ENCODE measurements at places on chromosomes 1 and 21.
A peak's percentile ranks its signal among the peaks of the same experiment; 100 is the strongest.

DNA sequence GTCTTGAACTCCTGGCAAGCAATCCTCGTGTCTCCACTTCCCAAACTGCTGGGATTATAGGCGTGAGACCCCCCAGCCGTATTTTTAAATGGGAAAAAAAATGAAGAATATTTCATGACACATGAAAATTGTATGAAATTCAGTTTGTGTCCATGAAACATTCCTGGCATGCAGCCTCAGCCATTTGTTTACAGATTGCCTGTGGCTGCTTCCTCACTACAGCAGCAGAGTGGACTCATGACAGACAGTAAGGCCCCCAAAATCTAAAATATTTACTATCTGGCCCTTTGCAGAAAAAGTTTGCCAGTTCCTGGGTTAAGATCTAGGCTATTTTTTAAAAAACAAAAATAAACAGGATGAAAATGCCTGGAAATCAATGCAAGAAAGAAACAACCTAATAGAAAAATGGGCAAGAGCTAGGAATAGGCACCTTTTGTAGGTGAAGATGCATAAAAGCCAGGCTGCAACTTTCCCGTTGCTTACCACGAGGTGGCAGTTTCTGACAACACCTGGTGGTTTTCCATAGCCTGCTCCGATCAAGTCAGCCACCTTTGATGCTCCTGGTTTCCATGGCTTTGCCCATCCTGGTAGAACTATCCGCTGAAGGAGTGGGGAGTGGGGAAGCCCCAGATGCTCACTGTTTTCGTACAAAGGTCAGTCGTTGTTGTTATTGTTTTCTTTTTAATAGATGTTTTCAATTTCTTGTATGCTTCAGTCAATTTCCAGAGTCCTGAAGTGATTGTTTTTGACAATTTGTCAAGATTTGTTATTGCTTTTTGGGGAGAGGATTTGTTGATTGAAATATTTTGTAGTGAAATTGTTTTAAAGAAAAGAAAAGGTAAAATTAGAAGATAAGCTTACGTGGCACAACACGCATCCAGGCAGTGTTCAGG is 24.3 kb downstream of the UBE2Q1 start:
- DNase-seq: no peak

DNA sequence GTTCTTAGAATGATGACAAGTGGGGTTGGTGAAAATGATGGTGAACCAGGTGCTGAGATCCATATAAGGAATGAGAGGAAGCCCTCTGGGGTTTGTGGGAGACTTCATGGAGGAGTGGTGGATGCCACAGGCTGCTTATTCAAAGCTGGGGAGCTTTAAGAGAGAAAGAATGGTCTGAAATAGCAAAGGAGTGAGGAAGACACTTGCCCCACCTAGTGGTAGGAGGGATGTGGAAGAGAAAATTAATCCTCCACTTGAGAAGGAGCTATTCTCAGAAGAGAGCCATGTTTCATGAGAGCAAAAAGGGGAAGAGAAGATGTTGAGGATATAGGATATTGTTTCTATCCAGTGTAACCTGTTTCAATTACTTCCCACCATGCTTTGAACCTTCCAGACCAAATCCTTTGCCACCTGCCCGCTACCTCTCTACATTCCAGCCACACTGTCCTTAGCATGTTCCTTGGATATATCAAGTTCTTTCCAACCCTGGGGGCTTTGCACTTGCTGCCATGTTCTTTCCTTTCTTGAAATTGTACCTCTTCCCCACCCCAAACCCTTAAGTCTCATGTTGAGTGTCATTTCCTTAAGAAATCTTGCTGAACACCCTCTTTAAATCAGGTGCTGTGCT is 19.6 kb upstream of the ZNF648 start:
- no peak for DNase-seq

GRCh38 chr1:171257607-171258076 is 9.3 kb downstream of the FMO1 start:
- no peak for DNase-seq

DNA sequence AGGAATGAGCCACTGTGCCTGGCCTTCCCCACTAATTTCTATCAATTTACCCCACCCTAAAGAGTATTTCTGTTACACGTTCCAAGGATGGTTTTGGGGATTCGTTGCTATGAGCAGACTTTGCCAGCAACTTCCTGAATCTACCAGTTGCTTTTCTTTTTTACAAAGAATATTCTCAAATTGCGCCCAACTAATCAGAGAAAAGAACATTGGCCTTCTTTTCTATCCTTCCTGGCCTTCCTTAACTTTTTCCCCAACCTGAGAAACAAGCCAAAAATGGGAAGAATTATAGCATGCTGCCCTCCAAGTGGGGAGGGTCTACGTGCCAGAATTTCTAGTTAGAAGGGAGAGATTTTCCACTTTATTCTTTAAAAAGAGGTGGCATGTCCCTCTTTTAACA is 44.9 kb upstream of the SLC45A1 start:
- DNase-seq: no peak

DNA sequence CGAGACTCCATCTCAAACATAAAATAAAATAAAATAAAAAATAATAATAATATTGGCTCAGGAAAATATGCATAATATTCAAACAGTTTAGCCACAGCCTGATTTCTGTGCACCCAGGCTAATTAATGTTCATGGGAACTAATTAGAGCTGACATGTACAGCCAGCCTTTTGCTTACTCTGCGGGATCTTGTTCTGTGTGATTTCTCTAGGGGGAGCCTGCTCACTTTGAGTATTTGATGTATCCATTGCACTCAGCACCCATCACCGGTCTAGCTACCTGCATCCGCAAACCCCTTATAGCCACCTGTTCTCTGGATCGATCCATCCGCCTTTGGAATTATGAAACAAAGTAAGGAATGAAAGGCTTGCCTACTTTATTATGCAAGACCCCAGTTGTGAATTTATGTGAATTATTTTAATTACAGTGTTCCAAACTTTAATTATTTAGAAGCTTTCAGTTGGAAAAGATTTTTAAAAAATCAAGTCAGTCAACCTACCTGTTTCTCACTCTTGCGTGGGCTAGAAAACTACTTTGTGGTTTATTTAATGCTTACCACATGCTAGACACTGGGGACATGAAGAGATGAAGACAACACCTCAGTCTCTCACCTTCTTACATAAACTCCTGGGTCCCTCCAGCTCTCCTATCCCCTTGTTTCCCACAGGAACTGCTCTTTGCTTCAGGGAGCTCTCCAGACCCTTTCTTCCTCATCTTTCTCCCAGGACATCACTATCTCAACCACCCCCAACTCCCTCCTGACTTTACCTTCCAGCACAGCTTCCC is 25.4 kb downstream of the CFAP57 start:
- DNase-seq: no peak

DNA sequence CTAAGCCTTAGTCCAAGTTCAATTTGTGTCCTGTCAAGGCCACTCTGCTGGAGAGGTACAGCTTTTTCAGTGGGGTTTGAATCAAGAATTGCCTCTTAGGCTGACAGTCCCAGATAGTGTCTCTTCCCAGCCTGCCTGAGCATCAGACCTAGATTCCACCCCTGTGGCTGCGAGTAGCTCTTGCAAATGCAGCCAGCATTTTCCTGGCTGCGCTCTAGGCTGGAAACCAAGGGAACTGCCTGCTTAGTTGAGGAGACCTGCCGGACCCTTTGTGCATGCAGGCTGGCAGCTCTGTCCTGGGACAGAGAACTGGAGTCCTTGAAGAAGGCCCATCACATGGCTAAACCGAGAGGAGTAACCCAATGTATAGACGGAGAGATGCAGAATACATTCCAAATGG is 293.7 kb downstream of the PCP4 start:
- no peak for DNase-seq

- DNase-seq: no peak
These were observed 153.2 kb downstream of the NTNG1 start for GRCh38 chr1:107293901-107294613.

GRCh38 chr1:117499071-117499470 is 106.8 kb upstream of the TENT5C start:
- DNase-seq: no peak

- DNase-seq: no peak
These were observed 78.8 kb upstream of the ABCD3 start for GRCh38 chr1:94339206-94339927.

DNA sequence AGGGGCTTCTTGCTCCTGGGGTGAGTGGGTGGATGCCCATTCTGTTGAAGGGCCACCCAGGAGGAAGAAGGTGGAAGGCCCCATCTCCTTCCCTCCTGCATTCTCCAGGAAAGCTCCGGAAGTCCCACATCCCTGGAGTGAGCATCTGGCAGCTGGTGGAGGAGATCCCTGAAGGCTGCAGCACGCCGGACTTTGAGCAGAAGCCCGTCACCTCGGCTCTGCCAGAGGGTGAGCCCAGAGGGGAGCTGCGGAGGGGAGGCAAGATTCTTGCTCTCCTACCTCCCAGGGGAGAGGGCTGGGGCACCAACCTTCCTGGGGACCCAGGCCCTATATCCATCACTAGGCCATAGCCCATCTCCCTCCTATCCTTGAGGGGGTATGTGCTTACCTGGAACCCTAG is 3.4 kb downstream of the IGFN1 start:
- DNase-seq: no peak

DNA sequence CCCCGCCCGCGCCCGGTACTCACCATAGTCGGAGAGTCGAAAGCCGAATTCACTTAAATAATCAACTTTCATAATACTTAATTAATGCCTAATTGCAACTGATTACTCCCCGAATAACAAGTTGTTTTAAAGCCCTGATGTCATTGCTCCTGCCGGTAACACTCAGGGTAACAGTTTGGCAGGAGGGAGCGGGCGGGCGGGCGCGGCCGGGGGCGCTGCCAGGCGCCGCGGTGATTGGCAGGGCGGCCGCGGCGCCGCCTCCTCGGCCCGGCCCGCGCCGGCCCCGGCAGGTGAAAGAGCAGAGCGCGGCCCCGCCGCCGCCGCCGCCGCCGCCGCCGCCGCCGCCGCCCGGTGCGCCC is 102.2 kb downstream of the CASZ1 start:
- no peak for DNase-seq

- peak; percentile 10 for DNase-seq
These were observed 6.0 kb upstream of the SEC16B start for GRCh38 chr1:177975588-177976495.

- peak; percentile 88 for DNase-seq
These were observed 51.5 kb downstream of the PTPRF start for GRCh38 chr1:43582162-43582566.

GRCh38 chr1:24468685-24469316 is 33.8 kb upstream of the RCAN3 start:
- DNase-seq: no peak

GRCh38 chr1:93678946-93679480 is 2.6 kb downstream of the BCAR3 start:
- no peak for DNase-seq

DNA sequence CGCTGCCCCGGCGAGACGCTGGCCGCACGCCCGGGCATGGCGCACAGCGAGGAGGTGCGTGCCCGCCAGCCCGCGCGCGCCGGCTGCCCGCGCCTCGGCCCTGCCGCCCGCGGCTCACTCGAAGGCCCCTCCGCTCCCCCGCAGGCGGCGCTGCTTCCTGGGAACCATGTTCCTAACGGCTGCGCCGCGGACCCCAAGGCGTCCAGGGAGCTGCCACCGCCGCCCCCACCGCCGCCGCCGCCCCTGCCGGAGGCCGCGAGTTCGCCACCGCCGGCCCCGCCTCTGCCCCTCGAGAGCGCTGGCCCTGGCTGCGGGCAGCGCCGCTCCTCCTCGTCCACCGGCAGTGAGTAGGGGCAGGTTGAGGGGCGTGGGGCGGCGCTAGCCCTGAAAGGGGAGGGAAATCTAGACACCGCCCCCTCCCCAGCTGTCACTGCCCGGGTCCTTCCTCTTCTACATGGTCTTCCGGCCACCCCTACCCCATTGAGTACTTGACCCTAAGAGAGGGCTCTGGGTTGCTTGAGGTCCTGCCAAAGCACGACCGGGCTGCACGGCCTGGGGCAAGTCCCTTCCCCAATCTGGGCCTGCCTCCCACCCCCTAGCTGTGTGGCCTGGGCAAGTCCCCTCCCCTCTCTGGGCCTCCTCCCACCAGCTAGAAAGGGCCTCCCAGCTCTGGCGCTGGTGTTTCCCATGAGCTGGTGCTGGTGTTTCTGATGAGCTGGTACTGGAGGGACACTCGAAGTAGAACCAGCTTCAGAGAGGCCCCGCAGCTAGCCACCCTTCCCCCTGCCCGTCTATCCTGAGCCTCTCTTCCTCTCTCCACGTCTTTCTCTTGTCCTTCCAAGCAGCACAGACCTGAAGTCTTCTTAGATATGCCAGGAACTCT is 17.0 kb downstream of the TNFRSF25 start:
- no peak for DNase-seq

DNA sequence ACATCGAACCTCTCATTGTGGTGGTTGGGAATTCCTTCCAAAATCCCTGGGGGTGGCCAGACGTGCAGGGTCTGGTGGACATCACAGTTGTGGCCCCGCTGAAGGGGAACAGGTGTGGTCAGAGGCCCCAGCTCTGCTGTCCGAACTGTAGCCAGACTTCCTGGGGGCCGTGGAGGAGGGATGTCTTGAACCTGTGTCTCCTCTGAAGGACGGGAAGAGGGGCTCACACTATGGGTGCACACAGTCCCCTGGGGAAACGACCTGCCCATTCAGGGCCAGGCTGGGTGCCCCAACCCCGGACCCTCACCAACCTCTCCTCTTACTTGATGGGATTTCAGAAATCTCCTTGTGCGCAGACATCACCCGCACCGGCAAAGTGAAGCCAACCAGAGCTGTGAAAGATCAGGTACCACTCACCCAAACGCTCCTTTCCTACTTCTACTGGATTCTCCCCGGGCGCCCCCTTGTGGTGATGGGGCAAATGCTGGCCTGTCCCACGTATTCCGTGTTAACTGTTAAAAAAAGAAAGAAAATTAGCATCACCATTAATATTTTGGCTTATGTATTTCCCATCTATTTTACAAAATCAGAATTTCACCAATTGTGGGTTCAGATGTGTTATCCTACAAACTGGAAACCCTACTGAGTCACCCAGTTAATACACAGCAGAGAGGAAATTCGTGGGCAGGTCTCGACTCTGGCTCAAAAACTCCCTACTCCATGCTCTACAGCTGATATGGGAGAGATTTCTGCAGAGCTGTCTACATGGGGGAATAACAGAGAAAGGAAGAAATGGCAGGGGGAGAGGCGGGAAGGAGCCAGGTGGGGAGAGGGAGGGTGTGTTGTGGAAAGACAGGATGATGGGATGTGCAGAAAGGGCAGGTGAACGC is 28.1 kb downstream of the PADI4 start:
- DNase-seq: no peak

- DNase-seq: no peak
These were observed 9.5 kb downstream of the AMPD1 start for GRCh38 chr1:114685851-114686250.

GRCh38 chr1:92910081-92910480 is 51.2 kb downstream of the DIPK1A start:
- no peak for DNase-seq

DNA sequence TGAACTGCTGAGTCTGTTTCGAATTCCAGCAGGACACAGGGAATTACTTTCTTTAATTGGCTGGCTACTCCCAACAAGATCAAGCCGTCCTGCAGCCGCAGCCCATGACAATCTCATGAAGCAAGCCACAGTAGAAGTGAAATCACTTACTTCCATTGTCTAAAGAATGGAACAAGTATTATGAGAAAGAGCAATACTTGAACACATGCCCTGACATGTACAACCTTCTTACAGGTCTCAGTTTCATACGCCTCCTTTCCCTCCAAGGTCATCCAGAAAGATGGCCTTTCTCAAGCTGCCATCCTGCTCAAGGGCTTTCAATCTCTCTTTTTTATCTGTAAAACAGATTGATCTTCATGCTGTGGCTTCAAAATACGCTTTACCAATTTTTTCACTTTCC is 85.1 kb downstream of the PCSK9 start:
- DNase-seq: no peak

- no peak for DNase-seq
These were observed 2.2 kb upstream of the YBX1 start for GRCh38 chr1:42680055-42680454.

All from T1000 (cell line).